Progenitor cell of endocrine pancreas (in vitro differentiated cells): ENCODE measurements at places on chromosomes 5 and 9.

DNA sequence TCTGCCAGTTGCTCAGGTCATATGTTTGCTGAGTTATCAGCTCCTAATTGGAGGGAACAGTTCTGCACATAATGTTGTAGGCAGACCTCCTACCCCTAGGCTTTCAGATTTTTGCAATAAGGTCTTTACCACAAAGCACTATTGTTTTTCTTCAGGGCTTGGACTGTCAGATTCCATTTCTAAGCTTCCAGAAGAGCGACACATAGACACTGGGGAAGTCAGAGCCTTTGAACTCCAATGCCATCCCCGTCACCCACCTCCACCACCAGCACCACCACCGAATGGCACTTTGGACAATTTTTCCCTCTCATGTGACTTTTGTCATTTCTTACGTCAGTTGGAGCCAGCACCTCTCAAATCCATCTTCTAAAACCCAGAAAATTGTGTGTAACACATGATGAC, 28.3 kb upstream of the SPRY4 start:
- DNase-seq: no peak

DNA sequence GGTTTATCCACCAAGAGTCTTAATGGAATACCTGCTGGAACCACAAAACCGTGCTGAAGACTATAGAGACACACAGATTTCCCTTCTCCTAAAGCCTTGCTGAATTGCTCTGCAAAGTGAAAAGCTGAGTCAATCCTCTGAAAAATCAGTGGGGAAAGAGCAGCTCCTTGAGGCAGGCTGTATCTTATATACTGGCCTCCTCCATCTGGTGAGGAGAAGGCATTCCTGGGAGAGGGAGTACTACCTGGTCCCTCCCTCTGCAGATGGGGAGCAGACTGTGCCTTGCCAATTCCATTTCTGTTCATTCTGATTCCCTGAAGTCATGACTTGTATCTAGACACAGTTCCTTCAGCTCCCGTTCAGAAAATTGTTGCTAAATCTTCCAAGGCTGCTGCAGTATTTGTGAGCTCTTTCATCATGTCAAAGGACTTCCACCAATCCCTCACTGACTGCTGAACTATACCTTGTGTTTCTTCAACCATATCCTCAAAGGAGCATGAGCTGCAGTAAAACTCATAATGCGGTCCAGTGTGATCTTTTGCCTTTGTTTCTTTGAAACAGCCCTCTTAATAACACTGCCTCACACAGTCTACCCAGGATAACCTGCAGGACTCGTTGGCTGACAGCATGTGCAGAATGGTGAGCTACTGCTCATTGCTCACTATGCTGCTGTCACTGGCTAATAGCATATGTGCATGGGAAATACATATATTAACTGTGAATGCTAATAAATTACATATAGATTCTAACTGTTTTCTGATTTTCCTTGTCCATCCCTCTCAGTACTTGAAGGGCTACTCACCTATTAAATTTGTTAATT, 84.5 kb downstream of the FOXD1 start:
- no peak for DNase-seq

GRCh38 chr5:17429353-17429752, 68.7 kb upstream of the TAF11L2 start:
- no peak for DNase-seq

DNA sequence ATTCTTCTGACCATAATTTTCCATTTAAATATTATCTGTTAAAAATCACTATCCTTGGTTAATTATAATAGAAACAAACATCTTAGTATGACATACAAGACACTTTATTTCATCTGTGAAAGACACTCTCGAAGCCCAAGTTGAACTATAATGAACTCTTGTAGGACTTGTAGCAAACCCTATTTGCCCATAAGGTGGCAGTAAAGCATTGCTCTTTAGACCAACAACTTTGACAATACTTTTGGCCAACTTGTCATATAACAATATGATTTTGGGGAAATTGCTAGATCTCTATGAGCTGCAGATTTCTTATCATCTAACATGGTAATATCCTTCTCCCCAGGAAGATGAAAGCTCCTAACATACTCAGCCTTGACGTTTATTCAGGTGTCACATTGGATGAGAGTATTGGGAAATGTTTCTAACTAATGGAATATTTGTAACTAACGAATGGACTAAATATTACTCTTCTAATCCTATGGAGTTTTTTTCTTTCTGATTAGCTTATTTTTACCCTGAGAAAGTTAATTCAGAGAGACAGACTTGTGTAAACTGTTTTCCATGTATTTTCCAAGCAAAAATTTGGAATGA, 11.0 kb downstream of the SPINK14 start:
- DNase-seq: no peak

DNA sequence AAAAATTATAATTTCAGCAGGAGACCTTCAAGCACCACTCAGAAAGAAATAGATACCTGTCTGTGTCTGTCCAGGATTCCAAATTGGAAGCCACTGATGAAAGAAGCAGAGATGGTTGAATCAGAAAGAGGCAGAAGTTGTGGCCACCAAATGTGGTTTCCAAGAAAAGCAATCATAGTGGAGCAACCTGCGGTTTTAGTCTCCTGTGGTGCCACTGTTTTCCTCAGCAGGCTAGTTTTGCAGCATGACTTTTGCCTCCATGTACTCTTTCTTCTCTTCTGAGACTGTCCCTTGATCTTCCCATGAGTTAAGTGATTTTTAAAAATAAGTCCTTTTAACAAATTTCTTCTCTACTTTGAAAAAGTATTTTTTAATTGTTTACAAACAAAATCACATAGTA, 535.8 kb downstream of the CYLC2 start:
- DNase-seq: no peak

DNA sequence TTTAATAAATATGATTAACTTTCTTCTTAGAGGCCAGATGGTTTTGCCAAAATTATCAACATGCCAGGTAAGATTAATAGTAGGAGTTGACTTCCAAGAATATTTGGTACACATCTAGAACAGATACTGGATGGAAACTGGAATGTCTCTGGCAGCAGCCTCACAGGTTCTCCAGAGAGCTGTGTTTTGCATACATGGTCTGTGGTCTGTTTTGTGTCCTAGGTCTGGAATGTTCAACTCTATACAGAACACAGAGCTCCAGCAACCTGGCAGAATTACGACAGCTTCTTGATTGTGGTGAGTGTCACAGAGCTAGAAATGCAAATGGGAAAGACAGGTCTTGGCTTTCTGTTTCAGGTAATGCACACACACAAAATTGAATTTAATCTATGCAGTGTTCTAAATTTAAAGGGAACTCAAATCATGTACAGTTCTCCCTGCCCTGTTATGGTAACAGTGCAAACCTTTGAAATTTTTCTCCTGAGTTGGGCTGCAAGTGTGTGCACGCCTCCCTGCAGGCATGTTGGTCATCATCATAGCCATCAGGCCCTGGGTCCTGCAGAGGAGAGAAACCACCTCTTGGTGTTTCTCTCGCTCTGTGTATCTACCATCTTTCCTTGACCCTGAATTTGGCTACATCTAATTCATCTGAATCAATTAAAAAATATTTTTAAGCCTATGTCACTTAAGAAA, 58.3 kb downstream of the PIK3R1 start:
- DNase-seq: no peak

GRCh38 chr5:150310246-150310645, 7.5 kb upstream of the ARSI start:
- no peak for DNase-seq

DNA sequence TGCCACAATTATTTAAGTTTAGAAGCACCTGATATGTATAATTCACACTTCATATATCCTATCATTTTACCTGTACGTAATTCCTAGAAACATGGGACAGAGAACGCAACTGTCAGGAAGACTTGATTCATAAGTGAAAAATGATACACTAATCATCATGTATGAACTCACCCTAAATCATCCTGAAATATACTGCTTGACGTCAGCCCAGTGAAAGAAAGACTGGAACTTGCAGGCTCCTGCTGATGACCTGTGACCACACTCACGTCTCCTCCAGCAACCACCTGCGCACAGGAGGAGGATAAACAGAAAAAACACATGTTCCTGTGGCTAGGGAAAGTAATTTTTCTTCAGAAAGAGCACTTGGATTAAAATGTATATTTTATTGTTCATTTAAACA, 169.7 kb downstream of the MPDZ start:
- DNase-seq: no peak

DNA sequence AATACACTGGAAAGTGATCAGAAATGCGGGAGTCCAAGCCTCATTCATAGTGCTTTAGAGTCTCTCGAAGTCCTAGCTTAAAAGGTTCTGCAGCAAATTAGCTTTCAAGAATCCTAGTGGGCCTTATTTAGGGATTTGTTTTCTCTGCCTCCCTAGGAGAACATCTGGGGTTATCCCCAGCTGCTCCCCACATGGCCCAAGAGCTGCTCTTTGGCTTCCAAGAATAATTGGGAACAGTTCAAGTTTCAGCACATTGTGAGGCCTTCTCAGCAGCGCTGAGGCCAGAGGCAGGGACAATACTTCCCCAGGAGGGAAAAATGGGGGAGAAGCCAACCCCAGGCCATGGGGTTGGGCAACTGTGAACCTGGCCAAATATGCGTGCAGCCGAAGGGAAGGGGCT, 108.7 kb downstream of the LIFR start:
- no peak for DNase-seq

DNA sequence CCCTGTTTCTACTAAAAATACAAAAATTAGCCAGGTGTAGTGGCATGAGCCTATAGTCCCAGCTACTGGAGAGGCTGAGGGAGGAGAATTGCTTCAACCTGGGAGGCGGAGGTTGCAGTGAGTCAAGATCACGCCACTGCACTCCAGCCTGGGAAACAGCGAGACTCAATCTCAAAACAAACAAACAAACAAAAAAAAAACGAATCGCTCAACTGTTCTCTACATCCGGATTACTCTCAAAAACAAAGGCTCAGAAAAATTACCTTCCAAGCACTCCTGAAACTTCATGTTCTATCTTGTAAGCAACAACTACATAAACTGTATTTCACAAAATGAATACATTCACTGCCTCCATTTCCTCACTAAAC, 14.0 kb downstream of the UBAP2 start:
- DNase-seq: no peak

DNA sequence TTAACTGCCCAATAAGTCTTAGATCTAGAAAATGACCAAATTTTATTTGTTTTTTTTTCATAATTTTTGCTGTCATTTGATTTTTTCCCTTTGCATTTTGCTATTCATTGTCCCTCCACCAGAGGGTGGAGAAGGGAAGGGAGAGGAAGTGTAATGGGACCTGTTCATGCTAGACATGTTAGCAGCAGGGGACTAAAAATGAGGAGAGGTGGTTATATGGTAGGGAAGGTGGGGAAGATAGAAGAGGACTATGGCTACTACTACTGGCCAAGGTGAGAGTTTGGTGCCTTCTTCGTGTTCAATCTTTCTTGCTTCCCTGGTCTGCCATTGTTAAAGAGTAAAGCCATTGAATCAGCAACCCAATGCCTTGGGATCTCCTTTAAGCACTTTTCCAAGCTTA, 6.4 kb downstream of the GRIA1 start:
- no peak for DNase-seq

DNA sequence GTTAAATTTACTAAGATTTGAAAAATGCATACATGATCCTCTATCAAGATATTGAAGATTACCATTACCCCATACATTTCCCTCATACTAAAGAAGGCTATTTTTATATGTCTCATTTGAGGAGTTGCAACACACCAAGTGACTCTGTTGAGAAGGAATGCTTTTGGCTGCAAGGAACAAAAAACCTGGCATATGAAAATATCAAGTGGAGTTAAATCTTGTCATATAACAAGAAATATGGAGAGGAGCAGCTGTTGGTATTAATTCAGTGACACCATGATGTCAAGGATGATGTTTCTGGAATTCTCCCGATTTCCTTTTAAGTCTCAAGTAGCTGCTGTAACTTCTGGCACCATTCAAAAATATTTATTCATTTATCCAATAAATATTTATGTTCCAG, 193.8 kb downstream of the CSNK1G3 start:
- DNase-seq: no peak

DNA sequence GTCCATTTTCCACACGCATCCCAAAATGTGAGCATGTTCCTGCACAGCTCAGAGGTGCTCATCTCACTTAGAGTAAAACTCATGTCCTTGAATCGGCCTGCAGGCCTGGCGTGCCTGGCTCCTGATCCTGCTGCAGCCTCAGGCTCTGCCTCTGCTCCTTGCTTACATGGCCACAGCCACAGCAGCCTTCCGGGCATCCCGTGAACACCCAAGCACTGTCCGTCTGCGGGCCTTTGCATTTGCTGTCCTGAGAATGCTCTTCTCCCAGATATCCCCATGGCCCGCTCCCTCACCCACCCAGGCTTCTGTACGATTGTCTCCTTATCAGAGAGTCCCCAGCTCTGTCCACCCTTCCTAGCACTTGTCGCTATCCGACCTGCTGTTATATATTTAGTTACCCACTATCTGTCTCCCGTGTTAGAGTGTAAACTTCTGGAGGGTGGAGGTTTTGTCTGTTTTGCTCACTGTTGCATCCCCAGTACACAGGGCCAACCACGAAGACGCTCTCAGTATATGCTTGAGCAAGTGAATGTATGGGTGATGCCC, 21.9 kb downstream of the FGF18 start:
- DNase-seq: no peak

DNA sequence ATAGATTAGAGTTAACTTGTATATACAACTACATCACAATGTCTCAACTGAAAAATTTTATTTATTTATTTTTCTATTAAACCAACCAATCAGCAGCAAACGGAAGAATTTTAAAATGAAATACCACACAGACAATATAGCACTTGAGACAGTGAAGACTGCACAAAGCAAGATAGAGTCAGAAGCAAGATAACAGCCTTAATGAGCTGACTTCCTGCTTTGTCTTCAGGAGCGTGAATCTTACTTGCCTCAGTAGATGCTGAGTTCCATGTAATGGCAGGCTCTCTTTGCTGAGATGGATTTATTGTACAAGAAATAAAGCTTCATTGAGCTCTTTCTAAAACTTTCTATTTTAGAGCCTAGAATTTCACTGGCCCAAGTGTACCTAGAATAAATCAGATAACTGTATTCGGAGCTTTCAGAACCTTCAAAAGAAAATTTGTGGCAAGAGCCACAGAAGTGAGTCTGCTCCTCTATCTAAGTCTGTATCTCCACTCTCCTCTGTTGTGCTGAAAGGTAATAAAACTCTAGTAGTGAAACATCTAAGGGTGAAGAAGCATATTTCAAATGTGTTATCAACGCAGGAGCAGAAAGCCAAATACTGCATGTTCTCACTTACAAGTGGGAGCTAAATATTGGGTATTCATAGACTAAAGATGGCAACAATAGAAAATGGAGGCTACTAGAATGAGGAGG, 83.3 kb upstream of the ANKRD55 start:
- DNase-seq: no peak

GRCh38 chr5:78269088-78269703, 25.3 kb downstream of the AP3B1 start:
- DNase-seq: no peak

- no peak for DNase-seq
These were observed 5.1 kb downstream of the ZNF462 start for GRCh38 chr9:106868087-106868486.

DNA sequence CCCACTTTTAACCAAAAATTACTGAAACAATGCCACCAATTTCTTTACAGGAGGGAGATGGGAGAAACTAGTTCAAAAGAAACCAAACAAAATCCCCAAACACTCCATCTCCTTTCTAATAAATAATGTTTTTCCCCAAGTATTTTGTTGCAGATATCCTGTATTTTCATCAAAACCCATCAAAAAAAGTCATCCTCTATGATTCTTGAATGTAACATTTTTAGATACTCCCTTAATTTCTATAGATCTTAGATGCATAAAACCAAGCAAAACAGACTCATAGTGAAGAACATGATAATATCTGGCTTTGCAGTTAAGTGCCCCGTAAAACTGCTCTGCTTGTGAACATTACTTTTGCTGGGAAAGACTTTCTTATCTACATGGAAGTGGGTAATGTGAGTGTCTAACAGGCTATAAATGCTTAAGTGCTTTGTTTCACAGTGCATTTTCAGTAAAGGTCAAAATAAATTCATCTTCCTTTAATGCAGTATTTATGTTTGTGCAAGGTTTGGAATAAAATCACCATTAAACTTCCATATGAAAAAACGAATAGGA, 77.3 kb upstream of the TBCA start:
- no peak for DNase-seq
